Stimulated activated CD8-positive, alpha-beta memory T cell treated with anti-CD3 and anti-CD28 coated beads, Interleukin-12 subunit alpha, Interleukin-12 subunit beta, amount 100 ng/mL, for 1 hour (primary cell): ENCODE measurements at places on chromosomes 7 and 10.

- DNase-seq, result no peak
Observed at GRCh38 chr10:74753442-74754211, 72.8 kb upstream of the KAT6B start.

DNA sequence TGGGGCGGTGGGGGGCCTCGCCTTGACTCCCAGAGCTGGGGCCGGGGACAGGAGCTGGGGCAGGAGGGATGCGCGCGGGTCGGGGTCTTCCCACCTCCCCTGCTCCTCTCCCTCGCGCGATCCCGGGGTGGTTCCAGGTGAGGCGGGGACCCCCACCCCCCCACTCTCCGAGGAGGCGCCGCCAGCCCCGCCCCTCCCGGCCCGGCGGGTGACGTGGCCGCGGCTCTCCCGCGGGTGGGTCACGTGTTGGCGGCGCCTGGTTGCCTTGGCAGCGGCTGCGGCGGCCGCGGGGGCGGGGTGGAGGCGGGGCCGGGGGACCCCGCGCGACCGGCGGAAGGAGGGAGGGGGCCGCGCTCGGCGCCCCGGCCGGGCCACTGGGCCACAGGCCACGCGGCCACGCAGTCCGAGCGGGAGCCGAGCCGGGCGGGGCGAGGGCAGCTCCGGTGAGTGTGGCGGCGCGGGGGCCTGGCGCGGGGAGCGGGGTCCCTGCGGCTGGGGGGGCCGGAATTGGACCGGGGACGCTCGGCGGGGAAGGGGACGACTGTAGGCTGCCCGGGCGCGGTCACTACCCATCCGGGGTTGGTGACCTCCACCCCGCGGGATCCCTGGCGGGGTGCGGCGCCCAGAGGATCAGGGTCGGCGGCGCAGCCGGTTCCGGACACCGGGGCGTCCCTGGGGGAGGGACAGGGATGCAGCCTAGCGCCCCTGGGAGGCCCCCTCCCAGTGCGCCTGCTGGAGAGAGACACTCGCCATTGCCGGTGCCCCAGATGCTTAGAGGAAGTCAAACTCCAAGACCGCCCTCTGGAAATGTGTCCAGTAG, at the start of gene ORAI2:
Gene ORAI2 (plus strand): TSS at position 357 of the 820 bp plus-strand sequence. CDS start 5,382 bp downstream, outside the sequence.
- peak; percentile 77 for DNase-seq

DNA sequence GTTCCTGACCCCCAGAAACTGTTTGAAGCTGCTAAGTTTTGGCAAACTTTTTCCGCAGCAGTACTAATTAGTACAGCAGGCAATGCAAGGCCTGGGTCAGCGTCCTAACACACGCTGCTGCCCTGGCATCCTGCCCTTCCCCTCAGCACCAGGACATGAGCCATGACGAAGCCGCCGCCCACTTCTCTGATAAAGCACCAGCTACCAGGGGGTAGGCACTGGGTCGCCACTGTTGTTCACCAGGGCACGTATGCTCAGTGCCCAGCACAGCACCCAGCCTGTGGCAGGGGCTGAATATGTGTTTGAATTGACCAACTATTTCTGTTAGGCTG, 59.5 kb downstream of the CHST15 start:
- no peak for DNase-seq

DNA sequence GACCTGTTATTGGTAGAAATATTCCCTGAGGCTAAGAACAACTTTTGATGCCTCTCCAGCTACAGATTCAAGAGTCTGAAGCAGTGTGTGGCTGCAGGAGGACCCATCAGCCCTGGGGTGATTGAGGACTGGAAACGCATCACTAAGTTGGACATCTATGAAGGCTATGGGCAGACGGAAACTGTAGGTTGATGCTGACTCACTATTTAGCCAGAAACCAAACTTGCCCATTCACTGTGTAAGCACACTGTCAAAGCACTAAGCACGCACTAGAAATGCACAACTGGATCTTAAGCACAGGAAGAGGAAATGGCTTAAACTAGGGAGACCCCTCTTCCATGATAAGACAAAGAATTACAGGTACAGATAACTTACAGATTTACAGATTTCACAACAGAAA, 20.8 kb downstream of the ACSM6 start:
- no peak for DNase-seq

GRCh38 chr10:25828475-25828874, 105.6 kb upstream of the MYO3A start:
- no peak for DNase-seq

DNA sequence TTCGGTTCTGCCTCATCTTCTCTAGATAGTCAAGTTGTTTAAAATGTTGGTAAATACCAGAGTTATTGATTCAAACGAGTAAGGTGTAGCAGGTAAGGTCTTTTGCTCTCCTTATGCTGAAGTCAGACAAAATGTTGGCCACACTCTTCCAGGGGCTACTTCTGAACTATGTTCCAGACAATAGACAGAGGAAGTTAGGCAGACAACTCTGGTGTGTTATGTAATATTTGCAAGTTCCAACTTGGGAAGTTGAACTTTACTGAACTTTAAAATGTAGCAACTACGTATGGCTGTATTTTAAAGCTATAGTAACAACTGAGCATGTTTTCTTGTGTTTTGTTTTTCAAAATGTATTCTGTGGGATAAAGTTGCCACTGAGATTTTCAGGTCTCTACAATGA, 125.7 kb upstream of the NEBL start:
- no peak for DNase-seq

DNA sequence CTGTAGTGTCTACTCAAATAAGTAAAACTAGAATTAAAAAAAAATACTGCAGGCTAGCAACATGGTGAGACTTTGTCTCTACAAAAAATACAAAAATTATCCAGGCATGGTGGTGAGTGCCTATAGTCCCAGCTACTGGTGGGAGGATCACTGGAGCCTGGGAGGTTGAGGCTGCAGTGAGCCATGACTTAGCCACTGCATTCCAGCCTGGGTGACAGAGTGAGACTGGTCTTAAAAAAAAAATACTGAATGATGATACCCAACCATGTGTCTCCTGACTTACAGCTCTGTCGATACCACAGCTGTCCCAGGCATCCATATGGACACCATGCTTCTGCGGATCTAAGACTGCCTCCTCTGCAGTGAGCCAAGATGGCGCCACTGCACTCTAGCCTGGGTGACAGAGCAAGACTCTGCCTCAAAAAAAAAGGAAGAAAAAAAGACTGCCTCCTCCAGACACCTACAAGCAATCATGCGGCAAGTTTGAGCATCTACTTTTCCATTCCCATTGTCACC, 7.9 kb upstream of the FRAT1 start:
- DNase-seq, result no peak

DNA sequence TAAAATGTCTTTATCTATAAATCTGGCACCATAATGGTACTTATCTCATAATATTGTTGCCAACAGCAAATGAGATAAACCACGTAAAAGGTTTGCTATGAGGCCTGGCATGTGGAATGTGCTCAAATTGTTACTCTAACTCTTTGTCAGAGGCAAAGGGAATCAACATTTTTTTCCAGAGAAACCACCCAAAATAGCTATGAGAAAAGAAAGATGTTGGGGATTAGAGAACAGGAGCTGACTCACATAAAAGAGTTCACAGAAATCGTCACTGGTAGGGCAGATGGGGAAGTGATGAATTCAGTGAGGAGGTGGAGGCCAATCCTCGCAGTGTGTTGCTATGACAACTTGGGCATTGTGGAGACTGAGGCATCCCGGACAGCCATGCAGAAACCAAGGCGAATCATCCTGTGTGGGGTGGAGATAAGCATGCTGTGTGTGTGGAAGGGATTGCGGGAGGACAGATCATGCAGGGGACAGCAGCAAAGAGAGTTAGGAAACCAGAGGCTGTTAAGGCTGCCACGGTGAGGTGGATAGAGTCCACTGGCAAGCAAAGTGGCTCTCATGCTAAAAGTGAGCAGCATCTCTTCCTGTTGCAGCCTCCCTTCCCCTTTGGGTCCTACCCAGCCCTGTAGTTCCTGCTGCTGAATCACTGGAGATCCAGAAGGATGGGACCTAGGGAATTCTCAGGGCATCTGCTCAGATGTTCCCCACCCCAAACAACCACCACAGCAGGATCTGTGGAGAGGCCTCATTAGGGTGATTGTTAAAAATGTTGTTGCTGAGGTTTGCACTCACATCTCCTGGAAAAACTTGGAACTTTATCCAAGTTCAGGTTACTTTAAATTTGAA, 103.9 kb downstream of the CUBN start:
- DNase-seq, result no peak

DNA sequence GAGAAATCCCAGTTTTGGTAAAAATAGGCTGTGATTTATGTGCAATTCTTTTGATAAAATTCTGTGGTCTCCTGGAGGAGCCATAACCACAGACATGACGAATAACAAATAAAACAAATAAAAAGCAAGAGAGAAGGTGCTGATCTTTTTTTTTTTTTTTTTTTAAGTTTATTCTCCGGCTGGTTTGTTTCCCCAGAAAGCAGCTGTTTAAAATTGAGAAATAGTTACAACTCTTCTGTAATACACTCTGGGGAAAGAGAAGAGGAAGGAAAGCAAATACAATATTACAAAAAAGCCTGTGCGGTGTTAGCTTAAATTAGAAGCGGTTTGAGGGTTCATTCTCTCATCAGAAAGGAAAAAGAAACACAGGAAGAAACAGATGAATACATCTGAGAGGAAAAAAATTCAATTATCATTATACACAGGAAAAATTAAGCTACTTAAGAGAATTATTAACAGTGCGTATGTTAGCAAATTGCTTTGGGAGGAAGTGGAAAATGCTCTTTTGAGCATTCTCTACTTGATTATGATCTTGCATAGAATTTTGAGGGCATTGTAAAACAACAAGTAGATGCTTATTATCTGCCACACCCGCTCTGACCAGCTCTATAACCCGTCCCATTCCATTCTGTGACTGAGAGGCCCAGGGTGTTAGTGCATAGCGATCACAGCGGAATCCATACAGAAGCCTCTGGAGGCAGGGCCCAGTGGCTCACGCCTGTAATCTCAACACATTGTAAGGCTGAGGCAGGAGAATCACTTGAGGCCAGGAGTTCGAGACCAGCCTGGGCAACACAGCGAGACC, 40.6 kb upstream of the WAC start:
- DNase-seq, result no peak

DNA sequence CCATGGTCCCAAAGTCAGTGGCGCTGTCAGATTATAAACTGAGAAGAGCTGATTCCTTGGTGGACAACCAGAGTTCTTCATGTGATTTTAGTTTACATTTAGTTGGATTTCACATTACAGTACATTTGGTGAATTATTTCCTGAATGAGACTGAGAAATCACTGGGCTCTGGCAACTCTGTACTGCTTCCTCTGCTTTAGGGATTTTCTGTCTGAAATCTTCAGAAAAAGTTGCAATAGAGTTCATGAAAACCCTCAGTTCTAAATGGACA, 242.6 kb downstream of the BICC1 start:
- DNase-seq, result no peak

DNA sequence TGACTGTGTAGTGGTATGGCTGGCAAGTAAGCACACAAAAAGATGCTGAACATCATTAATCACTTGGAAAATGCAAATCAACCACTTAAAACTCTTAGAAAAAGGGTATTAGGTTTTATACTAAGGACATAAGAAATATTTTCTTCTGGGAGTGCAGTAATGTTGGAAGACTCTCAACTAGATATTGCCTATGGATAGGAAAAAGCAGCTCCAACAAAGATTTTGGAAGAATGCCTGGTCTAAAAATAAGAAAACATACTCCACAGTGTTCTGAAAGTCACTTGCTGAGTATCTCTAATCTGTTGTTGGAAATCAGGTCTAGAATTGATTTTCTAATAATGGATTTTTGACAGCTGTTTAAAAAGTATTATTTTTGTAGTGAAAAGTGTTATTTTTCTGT, 50.8 kb upstream of the PHYHIPL start:
- DNase-seq, result no peak

- DNase-seq, result no peak
Observed at GRCh38 chr10:56586461-56586891, 225.4 kb upstream of the ZWINT start.

GRCh38 chr10:4332764-4333458, 493.1 kb upstream of the AKR1E2 start:
- DNase-seq, result no peak

DNA sequence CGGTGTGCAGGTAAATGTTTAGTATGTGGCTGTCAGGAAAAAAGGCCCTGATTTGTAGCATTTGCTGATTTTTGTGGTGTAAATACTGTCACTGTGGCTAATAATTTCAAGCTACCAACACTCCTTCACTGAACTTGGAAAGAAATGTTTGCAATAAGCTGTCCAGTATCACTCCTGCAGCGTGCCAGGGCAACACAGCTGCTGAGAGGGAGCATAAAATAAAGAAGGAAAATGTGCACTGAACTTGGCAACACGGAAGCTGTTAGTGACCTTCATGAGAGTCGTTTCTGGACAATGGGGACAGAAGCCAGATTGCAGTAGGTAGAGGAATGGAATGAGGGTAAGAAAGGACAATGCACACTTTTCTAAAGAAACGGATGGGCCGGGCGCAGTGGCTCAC, 37.9 kb upstream of the FHIP2A start:
- DNase-seq, result no peak

GRCh38 chr7:116327752-116328151, 117.4 kb downstream of the TES start:
- DNase-seq, result no peak

DNA sequence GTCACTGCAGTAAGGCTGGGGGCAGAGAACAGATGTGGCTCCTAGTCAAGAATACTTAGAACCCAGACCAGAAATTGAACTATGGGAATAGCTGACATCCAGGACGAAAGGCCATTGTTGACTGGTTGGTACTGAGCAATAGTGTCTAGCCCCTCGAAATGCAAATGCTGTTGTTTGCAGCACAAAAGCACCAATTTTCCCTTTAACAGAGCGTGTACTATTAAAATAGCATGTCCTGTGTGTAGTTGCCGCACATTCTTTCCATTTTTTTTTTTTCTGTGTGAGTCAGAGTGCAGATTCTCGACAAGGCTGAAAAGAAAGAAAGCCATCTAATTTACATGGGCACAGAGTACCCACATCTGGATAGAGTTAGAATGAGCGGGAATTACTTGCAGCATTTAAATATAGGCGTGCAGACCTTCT, 302.4 kb downstream of the PTEN start:
- no peak for DNase-seq

DNA sequence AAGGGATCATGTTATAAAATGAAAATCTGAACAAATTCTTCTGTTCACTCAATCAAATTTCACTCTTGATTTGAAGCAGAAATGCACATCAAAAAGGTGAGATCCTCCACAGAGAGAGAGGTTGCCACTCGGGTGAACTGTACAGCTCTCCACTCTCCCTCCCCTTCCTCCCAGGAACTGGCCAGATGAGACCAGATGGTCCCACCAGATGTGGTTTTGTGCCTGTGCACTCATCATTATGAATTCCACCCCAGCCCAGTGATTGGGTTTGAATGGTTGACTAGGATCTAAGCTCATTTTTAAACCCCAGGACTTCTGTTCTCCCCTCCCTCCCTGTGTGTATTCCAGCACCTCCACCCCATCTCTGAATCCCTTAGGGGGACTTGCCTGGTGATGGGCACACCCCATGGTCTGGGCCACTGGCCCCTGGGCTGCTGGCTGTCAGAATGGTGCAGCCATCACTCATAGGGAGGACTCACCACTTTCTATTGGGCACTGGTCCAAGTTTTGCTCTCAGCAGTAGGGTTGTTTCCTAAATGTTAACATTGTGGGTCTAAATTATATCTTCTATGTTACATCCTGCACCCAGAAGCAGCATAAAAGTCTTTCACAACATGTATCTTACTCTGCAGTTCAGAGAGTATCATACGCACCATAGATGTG, 393.1 kb downstream of the TNS3 start:
- no peak for DNase-seq

GRCh38 chr7:97008275-97008917, 3.0 kb downstream of the DLX6 start:
- DNase-seq, result no peak

GRCh38 chr7:112938863-112939573, 147.6 kb downstream of the GPR85 start:
- DNase-seq, result no peak

GRCh38 chr10:49253340-49253906, 45.5 kb upstream of the C10orf71 start:
- no peak for DNase-seq

GRCh38 chr10:125155101-125155500, 5.3 kb downstream of the CTBP2 start:
- DNase-seq, result no peak
